ENCODE measurements at places on chromosomes 6 and 20.

GRCh38 chr6:8707956-8708772 lies 272.8 kb upstream of the SLC35B3 start:
- peak; percentile 21 for DNase-seq

GRCh38 chr6:106546261-106546690 lies 83.0 kb downstream of the RTN4IP1 start:
- peak; percentile 77 for DNase-seq

DNA sequence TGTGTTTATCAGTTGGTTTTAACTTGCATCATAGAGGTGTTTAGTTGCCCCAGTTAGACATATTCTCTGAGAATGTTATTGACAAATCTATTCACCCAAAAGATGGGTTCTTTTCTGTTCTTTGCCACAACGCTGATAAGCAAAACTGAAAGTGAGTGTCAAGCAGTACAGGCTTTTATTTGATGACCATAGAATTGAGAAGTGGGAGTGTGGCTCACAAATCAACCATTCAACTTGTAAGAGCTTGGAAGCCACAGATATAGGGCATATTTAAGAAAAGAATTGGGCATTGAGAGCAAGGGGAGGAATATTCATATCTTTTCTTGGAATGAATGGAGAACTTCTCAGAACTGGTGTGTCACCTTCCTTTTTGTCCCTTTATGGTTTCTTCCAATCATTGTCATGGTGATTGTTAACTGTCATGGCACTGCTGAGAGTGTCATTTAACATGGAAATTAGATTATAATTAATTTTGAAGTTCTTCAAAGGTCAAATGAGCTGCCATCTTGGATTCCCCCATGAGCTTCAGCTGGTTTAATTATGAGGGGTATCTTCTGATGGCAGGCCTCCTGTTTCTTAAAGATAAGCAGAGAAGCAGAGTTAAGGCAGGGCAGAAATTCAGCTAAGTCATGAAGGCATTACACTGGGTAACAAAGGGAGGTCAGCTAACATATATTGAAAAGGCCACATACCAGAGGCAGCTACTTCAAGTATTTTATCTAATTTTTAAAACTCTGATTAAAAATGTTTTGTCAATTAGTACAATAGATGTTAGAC lies 254.0 kb upstream of the HTR1E start:
- no peak for DNase-seq

DNA sequence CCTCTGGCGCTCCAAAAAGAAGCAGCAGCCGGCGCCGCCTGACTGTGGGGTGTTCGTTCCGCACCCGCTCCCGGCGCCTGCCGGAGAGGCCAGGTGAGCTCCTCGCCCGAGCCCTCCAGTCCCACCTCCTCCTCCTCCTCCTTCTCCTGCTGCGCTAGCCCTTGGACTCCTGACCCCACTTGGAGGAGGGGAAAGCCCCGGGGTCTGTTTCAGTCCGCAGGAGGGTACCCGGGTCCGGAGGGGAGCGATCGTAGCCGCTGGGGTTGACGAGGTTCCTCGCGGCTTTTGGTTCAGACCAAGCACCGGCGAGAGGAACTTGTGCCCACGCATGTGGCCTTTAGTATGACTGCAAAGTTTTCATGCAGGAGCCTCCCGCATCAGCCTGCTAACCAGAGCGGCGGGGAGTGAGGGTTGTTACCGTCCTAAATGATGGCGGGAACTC lies 493 bp downstream of the CRYBG1 start:
- DNase-seq, result no peak

DNA sequence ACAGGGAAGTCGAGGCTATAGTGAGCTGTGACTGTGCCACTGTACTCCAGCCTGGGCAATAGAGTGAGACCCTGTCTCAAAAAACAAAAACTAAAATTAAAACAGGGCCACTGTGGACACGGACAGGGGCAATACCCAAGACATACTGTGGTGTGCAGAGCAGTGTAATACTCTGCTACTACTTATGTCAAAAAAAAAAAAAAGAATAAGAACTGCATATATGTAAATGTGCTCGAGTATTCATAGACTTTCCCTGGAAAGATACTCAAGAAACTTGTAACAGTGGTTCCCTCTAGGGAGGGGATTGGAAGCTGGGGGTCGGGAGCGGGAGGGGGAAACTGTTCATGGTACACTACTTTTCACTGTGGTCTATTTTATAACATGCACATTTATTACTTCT lies 15.9 kb downstream of the SPDEF start:
- DNase-seq, result no peak

DNA sequence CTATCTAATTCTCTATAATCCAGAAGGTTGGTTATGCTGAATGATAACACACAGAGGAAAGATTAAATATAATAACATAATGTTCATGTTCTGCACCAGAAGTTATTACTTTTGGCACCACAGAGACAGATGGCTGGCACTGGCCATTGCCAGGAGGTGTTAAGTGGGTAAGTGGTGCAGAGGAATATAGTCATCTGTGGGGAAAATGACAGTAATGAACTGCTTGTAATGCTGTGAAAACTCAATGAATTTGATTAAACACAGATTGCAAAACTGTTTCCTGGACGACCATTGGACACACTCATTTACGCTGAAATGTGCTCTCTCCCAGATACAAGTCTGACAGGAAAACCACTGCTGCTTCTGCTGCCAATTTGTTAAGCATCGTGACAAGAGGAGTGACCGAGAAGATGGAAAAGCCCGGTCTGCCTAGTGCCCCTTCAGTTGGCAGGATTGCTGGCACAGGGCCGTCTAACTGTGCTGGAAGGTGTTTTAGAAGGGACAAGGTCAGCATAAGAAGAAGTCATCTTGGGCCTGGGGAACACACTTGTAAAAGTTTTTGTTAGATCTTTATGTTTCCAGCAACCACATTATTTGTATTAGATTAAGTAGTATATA lies 567.4 kb downstream of the CBLN4 start:
- DNase-seq, result no peak

- no peak for DNase-seq
Measured at GRCh38 chr6:113598786-113599185, 258.4 kb upstream of the MARCKS start.

DNA sequence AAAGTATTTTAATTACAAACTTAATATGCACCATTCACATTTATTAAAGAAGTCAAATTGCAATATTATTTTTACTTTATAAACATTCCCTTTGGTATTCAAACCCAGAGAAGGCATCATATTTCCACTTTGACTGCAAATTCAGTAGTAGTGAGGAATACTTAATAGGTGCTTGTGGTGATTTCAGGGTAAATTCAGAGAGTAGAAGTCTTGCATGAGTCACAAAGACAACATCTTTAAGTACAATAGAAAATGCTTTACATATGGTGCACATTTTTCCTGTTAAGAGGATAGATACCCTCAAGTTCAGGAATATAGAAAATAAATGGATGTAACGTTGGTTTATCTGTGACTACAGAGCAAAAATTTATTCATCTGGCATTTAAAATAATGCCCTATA lies 390.2 kb downstream of the TENT5A start:
- peak; percentile 88 for DNase-seq

GRCh38 chr20:53606364-53606985 lies 12.8 kb upstream of the ZNF217 start:
- DNase-seq, result peak; percentile 54

DNA sequence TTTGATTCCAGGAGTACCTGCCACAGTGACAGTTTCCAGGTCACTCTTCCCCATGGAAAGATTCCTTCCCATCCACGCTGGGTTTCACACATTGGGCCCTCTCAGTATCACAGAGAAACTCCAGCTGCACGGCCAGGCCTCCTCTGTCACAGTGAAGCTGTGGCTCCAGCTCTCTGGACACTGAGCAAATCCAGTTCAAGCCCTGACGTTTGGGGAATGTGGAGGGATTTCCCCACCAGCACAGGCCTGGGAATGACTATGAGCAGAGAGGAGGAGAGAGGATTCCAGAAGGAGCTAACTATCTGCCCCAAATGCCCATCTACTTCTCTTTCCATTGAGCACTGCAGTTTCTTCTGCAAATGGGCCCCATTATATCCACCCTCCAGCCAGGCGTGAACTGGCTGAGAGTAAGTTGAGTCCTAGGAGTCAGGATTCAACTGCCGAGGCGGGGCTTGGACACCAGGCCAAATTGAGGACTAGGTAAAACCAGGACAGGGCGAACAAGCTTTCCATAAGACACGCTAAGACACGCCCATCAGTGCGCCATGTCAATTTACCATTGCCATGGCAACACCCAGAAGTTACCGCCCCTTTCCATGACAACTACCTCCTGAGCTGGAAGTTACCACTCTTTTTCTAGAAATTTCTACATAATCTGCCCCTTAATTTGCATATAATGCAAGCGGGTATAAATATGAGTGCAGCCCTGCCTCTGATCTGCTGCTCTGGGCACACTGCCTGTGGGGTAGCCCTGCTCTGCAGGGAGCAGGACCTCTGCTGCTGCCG lies 9.2 kb upstream of the BNIP5 start:
- no peak for DNase-seq

GRCh38 chr6:140441256-140441655 lies 1066.8 kb upstream of the CITED2 start:
- DNase-seq, result peak; percentile 85

- DNase-seq, result no peak
Measured at GRCh38 chr6:34146801-34147592, 1.1 kb upstream of the GRM4 start.

DNA sequence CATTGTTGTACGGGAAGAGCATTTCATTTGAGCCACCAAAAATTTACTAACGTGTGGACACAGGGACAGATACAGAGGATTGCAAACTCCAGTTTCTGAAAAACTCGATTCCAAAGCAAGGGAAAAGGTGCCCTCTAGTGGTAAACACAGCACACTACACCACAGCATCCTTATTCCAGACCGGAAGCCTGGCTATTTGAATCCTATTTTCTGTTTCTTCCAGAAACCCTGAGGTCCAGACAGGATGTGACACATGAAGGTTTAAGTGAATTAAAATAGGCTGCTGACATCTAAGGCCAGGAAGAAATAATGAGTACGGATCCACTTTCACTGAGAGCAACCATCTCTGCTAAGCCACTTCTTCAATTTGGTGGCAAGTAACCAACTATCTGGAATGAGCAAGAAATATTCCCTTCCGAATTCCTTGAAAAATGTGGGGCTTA lies 31.8 kb upstream of the GMPR start:
- DNase-seq, result peak; percentile 86

DNA sequence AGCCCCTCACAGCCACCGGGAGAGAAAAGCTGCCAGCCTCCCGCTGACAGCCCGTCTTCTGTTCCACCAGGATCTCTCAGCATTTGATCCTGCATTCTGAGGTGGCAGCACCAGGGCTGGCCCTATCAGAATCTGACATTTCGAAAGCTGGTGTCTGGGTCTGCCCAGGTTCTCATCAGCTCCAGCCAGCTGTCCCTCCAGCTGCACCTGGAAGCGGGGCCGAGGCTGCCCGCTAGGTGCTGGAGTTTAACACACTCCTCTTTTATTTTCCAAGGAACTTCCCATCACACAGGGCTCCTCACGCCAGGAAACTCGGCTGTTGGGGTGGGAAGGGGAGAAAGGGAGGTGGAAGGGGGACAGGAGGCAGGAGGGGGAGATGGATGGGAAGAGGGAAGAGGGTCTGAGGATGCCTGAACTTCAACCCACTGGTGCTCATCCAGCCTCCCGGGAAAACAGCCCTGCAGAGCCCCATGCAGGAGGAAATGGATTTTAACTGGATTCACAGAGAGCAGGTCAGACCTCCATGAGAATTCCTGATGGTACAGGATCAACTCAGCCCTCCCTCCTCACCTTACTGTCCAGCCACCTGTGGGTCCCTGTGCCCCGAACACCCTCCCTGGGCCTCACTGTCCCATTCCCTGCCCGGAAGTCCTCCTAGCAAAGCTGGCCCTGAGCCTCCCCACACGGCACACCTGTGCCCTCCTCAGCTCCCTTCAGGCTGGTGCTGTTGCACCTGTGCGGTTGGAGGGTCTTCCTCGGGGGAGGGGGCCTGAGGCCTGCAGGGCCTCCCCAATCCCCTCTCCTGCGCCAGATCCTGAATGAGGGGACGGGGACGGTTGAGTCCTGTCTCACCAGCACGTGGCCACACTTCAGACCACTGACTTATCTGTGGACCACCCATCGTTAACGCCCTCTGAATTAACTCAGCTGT lies 3.9 kb upstream of the LSM14B start:
- DNase-seq, result no peak

DNA sequence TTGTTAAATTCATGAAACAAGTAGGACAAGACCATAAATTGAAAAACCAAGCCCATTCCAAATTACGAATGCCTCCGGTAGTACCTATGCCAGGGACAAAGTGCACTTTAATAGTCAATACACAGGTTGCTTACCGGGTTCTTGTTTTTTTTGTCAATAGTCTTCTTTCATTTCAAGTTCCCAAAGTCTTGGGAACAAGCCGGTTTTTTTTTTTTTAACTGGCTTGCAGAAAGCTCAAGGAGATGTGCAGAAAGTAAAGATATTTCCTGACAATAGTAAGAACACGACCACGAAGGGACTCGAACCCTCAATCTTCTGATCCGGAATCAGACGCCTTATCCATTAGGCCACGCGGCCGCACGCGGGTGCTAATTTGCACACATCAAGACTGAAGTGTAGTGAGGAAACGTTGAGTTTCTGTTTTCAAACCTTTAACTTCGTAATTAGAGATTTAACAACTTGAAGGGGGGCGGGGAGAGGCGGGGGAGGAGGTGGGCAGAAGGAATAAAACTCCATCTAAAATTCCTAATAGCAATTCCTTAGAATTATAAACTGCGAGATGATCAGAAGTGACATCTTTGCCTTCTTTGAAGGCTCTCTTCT lies 181.0 kb downstream of the TRIM27 start:
- peak; percentile 51 for DNase-seq

- DNase-seq, result peak; percentile 55
Measured at GRCh38 chr6:111361648-111362047, 121.4 kb downstream of the REV3L start.

DNA sequence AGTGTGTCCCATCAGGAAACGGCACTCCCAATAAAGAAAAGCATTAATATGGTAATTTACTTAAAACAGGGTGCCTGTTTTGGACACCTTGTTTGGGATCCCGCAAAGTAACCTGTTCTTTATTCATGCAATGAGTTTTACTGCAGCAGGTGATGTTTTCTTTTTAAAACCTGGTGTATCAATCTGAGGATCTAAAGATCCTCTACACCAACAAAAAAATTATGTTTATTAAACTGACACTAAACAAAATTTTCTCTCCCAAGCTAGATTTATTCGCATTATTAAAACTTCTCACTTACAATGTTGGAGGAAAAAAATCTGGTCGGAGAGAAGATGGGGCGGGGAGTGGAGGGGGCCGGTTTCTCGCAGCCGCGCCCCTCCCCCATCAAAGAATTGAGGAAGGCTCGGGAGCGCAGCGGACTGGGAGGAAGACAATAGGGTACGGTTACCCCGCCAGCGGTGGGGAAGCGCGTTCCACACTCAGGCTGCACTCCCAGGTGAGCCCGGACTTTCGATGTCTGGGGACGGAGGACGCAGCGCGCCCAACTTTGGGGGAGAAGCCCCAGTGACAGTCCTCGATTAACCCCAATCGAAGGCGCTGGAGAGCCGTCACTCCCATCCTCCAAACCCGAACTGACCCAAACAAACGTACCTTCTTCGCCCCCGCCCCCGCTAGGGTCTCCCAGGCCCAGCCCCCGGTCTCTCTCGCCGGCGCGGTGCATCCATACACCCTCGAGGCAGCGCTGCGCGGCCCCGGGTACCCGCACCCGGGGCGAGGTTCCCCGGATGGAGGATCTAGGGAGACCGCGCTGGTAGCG lies 1.3 kb downstream of the CD24 start:
- no peak for DNase-seq
